GM03348 (cell line): ENCODE measurements at places on chromosomes 16 and 17.

GRCh38 chr16:87186876-87187533 lies 130.2 kb downstream of the C16orf95 start:
- no peak for DNase-seq

- DNase-seq = no peak
Measured at GRCh38 chr16:27751676-27752075, 201.7 kb downstream of the KATNIP start.

DNA sequence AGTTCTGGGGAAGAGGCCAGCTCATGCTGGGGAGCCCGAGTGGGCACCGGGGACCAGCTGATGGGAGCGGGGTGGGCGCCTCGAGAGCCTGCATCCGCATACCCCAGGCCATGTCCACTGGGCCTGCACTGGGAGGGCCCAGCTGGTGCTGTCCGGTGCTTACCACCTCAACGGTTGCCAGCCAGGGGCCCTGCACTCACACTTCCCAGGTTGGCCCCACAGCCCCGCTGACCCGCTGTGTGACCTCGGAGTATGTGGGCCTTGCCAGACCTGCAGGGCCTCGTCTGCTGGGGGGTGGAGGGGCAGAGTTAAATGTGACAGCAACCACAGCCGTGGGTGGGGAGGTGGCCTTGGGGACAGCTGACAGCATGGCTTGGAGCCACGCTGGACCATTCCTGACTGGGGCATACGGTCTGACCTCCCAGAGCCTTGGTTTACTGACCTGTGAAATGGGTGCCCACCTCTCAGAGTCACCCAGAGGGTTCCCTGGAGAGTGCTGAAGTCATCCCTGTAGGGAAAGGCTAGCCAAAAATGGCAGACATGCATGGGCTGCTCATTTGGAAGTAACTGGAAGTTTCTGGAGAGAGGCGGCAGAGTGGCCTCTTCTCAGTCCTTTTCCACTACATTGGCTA lies 5.4 kb upstream of the GAA start:
- no peak for DNase-seq

GRCh38 chr16:84786605-84787262 lies 33.1 kb upstream of the CRISPLD2 start:
- DNase-seq = no peak

GRCh38 chr17:7882629-7883028 lies 6.0 kb upstream of the CHD3 start:
- DNase-seq = no peak

GRCh38 chr17:76867578-76868175 lies 527 bp upstream of the MGAT5B start:
- peak; percentile 42 for DNase-seq

- DNase-seq = no peak
Measured at GRCh38 chr17:44382917-44383316, 6.5 kb downstream of the ITGA2B start.

DNA sequence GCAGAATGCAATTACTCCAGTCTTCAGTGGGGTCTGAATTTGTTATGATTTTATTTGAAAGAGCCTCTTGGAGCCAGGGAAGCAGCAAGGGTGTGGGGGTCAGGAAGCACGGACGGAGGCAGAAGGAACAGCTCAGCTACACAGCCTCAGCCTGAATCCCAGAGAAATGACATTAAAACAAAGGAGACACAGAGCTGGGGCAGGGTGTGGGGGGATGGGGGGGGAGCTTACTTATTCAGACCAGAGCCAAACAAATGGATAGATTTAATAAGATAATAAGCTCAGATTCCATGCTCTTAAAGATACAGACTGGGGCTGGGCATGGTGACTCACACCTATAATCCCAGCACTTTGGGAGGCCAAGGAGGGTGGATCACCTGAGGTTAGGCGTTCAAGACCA lies 195.3 kb downstream of the ZNF423 start:
- DNase-seq = no peak

DNA sequence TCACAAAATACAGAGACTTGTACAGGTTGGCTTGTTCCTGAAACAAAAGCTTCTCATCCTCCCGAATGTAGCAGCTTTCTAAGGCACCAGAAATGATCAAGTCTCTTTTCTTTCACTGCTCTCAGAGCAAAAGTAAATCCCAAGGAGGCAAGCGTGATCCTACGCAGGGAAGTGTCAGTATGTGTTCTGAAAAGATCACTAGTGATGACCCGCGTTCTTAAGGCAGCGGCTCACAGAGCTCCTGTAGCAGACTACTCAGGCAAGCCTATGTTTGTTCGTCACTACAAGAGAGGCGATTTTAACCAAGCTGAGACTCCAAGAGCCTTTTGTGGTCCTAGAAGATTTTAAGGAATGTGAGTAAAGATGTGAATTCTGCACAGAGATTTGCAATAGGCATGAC lies 34.5 kb downstream of the WIPI1 start:
- no peak for DNase-seq

DNA sequence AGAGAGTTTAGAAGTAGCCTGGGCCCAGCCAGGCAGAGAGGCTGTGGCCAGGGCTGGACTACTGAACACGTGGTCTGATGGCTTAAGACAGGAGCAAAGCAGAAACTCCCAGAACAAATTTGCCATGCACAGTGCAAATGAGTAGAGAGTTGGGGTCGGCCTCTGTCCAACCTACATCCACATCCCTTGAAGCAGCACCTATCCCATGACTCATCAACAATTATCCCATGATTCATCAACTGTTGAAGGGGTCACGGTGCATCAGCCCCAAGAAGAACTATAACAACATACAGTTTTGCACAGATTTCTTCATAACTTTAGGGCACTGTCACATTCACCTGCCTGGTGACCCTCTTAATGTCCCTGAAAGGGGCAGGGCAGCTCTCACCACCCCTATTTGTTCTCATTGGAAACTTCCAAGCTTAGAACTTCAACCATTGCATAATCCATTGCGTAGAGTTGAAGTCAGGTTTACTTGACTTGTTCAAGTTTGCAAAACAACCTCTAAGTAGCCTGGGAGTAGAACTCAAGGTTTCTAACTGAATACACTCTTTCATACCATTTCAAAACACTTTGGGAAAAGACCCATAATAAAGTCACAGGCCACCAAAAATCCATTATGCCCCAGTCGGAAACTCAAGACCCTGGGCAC lies 235.2 kb upstream of the CDH5 start:
- DNase-seq = no peak

GRCh38 chr16:90019543-90020259 lies 445 bp upstream of the DBNDD1 start:
- DNase-seq = peak; percentile 73

DNA sequence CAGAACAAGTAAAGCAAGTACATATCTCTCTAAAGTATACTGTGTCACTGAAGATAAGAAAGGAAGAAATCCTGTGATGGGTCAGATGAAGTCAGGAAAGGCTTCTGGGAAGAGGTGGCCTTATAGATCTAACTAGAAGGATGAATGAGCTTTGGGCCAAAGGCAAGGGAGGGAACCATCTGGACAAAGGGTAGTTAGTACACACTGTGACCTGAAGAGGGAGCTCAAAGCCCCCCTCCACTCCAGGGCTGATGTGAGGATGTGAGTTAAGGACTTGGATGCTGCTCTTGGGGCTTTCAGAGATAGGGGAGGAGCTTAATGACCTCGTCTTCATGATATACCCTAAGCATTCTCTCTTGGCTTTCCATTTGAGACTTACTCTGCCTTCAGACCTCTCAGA lies 185.3 kb upstream of the CACNG3 start:
- DNase-seq = peak; percentile 68

GRCh38 chr16:1277617-1278282 lies 21.9 kb downstream of the TPSD1 start:
- DNase-seq = no peak

DNA sequence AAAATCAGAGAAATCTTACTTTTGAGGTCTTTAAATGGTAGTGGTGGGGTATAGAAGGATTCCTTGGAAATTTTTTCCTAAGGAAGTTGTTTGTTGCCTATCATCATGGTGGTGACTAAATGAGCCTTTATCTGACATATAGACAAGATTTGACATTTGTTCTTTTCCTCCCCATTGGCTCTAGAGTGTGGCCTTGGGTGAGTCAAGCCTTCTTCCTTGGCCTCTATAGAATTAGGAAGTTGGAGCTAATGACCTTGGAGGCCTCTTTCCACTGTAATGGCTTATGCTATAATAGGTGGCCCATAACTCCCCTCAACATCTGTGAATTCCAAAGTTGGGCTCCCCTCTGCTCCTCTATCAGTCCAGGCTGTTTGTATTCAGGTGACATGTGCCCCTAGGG lies 79.1 kb upstream of the HNF1B start:
- no peak for DNase-seq

- no peak for DNase-seq
Measured at GRCh38 chr16:49515861-49516260, 142.3 kb downstream of the C16orf78 start.

DNA sequence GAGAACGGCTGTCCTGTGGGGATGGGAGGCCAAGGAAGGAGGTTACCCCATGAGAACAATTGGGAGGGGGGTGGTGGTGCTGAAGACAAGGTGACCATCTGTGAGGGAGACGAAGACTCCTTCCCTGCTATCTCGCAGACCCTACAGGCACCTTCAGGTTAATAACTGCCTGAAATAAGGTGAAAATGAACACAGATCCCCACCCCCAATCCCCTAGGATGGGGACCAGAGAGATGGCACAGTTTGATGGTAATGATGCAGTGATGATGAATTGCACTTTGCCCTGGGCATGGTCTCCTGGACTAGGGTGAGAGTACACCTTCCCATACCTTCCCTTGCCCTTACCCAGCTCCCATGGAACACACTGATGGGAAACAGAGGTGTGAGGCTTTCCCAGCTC lies 1.4 kb upstream of the NAE1 start:
- DNase-seq = no peak
